ENCODE measurements at places on chromosomes 5 and 9. TPM values are rescaled to one million over a fixed set of nuclear protein-coding genes. Genes with fewer than 3 reads are reported as not detected.

Gene BHMT
- not detected for polyA plus RNA-seq

Gene SPAAR
- polyA plus RNA-seq = not detected

Gene ARHGEF37
- polyA plus RNA-seq = 8.7 TPM

Gene ORM1
- not detected for polyA plus RNA-seq

Gene SLC34A1
- 0.06 TPM for polyA plus RNA-seq

Gene CARTPT
- not detected for polyA plus RNA-seq

Gene LCN10
- not detected for polyA plus RNA-seq

Gene KCNN2
- 0.09 TPM for polyA plus RNA-seq

Gene MEIKIN
- polyA plus RNA-seq = not detected

Gene FBP2
- not detected for polyA plus RNA-seq

Gene CTXN3
- 0.10 TPM for polyA plus RNA-seq

Gene PDLIM4
- polyA plus RNA-seq = 79.3 TPM

All from keratinocyte (primary cell).